ENCODE measurements at places on chromosomes 16 and 17. TPM values are rescaled to one million over a fixed set of nuclear protein-coding genes. Genes with fewer than 3 reads are reported as not detected.

- DNase-seq: no peak
These were observed 72.1 kb downstream of the SOCS1 start for GRCh38 chr16:11183951-11184350.

DNA sequence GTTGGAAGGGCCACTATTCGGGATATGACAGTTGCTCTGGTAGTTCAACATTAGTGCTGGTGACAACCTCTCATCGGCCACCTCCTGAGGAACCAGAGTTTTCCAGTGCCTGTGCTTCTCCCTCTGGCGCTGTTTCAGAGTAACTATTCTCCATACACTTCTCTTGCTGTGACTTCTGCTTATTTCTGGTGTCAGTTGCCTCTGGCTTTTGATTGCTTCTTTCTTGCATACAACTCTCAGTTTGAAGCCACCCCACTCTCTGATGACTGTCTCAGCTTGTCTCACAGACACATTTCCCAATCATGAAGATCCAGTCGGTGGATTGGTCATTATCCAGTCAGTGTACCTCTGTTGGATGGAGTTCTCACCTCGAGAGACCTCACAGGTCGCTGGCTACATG lies 3.4 kb upstream of the TM4SF5 start:
- no peak for DNase-seq

DNA sequence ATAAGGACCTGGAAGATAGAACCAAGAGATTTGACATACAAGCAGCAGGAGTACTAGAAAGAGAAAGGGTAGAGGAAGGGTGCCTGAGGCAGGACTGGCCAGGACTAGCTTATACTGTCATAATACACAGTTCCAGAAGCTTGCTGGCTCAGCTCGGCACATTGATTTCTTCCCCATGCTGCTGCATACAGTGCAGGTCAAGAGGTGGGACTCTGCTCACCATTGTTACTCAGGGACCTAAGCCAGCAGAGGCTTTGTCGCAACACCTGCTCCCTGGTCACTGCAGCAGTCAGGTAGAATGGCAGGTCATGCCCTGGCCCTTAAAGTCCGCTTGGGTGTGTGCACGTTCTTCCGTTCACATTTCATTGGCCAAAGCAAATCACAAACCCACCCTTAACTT lies 32.8 kb downstream of the LDHD start:
- DNase-seq: no peak

DNA sequence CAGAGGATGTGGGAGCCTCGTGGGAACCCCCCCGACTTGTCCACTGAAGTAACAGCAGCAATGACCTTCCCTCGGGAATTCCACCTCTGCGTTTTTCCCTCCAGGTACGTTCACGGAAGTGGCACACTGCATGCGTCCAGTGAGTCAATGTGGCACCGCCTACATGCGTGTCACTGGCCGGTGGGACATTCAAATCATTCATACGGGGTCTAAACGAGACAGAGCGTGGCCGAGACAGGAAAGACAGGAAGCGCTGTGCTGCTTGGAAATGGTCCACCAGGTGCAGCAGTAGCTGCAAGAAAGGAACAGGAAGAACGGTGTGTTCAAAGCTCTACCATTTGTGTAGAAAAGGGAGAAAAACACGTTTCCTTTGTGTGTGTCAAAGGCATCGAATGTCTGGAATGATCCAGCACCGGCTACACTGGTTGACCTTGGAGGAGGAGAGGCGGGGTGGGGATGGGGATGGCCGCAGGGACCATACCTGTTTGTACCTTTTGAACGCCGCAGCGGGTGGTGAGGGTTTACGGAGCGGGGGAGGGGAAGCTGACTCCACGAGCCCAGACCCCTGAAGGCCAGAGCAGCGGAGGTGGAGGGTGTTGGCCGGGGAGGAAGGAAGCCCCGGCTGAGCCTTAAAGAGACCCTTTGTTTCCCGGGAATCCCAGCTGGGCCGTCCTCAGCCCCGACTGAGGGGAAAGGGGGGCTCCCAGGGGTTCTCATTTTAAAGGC lies 1.7 kb upstream of the PGAP6 start:
- no peak for DNase-seq

GRCh38 chr16:3112058-3112880 lies at the start of gene ZNF205:
Gene ZNF205 (plus strand): TSS chr16:3112586. CDS start chr16:3113431, 845 bp downstream.
- DNase-seq: peak; percentile 70

DNA sequence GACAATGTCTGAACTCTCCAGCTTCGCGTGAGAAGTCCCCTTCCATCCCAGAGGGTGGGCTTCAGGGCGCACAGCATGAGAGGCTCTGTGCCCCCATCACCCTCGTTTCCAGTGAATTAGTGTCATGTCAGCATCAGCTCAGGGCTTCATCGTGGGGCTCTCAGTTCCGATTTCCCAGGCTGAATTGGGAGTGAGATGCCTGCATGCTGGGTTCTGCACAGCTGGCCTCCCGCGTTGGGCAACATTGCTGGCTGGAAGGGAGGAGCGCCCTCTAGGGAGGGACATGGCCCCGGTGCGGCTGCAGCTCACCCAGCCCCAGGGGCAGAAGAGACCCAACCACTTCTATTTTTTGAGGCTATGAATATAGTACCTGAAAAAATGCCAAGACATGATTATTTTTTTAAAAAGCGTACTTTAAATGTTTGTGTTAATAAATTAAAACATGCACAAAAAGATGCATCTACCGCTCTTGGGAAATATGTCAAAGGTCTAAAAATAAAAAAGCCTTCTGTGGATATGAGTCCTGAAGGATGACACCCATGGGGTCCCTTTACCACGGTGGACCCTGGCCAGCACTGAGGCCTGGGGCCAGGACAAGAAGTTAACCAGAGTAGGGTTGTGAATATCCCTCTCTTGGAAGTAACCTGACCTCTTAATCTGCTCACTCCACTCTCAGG lies 10.5 kb upstream of the ITGAD start:
- DNase-seq: peak; percentile 40

Gene HSPB9
- not detected for total RNA-seq

Gene ZNF629
- 9.4 TPM for total RNA-seq

All from IMR-90 (cell line).